ENCODE measurements at places on chromosomes 12 and 14. TPM values are rescaled to one million over a fixed set of nuclear protein-coding genes. Genes with fewer than 3 reads are reported as not detected.

- H3K4me3 ChIP-seq, result no peak overlapping the region
- H3K36me3 ChIP-seq, result no peaks in the 10 kb centered on the region
- DNase-seq, result no peak
- H3K27ac ChIP-seq, result no peak overlapping the region
- H3K27me3 ChIP-seq, result no peaks in the 10 kb centered on the region
- no peaks in the 10 kb centered on the region for H3K4me1 ChIP-seq
Measured at GRCh38 chr12:6418796-6419195, 26.0 kb upstream of the CD27 start.

DNA sequence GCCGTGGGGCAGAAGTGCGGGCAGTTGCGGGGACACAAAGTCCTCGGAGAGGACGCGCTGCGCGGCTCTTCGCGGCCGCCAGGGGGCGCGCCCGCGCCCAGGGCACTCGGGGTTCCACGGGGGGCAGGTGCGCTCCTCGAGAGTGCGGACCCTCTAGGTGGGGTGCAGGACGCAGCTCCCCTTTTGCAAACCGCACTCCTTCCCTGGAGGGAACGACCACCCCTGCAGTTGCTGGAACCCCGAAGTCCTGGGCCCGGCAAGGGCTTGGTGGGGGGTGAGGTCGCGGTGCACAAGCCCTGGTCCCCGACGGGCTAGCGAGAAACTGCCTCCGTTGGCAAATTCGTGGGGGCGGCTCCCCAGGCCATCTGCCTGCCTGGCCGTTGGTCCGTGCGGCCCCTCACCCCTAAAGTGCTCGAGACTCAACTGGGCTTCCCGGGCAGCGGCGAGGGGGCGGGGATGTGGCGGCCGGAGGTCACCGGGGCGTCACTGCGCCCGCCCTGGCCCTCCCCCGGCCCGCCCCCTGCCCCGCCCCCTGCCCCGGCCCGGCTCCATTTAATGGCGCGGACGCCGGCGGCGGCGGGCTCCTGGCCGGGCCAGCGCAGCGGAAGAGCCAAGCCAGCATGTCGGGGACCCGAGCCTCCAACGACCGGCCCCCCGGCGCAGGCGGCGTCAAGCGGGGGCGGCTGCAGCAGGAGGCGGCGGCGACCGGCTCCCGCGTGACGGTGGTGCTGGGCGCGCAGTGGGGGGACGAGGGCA lies at the start of gene ADSS1:
ADSS1 (plus strand) TSS at position 579 of the 756 bp plus-strand sequence; CDS start at position 621, 42 bp downstream.
- peak; percentile 86 for DNase-seq
- peak within 1 kb of the TSS; percentile 45 for H3K4me3 ChIP-seq
- H3K27ac ChIP-seq, result no peak within 1 kb of the TSS

GRCh38 chr14:38224338-38224737 lies 16.6 kb downstream of the SSTR1 start:
- no peak for DNase-seq
- H3K27ac ChIP-seq, result no peak overlapping the region
- H3K36me3 ChIP-seq, result no peaks in the 10 kb centered on the region
- no peaks in the 10 kb centered on the region for H3K27me3 ChIP-seq
- no peak overlapping the region for H3K4me3 ChIP-seq

- no peaks in the 10 kb centered on the region for H3K36me3 ChIP-seq
- H3K4me3 ChIP-seq, result no peak overlapping the region
- no peaks in the 10 kb centered on the region for H3K27me3 ChIP-seq
- no peak overlapping the region for H3K27ac ChIP-seq
- H3K4me1 ChIP-seq, result no peaks in the 10 kb centered on the region
Measured at GRCh38 chr12:6044082-6044481, 80.4 kb downstream of the VWF start.

The GLIPR1L1 gene
- total RNA-seq, result not detected

- peak; percentile 83 for DNase-seq
- no peak overlapping the region for H3K27ac ChIP-seq
- no peaks in the 10 kb centered on the region for H3K27me3 ChIP-seq
- H3K4me1 ChIP-seq, result no peaks in the 10 kb centered on the region
Measured at GRCh38 chr12:130161261-130162243, 712 bp upstream of the FZD10 start.

DNA sequence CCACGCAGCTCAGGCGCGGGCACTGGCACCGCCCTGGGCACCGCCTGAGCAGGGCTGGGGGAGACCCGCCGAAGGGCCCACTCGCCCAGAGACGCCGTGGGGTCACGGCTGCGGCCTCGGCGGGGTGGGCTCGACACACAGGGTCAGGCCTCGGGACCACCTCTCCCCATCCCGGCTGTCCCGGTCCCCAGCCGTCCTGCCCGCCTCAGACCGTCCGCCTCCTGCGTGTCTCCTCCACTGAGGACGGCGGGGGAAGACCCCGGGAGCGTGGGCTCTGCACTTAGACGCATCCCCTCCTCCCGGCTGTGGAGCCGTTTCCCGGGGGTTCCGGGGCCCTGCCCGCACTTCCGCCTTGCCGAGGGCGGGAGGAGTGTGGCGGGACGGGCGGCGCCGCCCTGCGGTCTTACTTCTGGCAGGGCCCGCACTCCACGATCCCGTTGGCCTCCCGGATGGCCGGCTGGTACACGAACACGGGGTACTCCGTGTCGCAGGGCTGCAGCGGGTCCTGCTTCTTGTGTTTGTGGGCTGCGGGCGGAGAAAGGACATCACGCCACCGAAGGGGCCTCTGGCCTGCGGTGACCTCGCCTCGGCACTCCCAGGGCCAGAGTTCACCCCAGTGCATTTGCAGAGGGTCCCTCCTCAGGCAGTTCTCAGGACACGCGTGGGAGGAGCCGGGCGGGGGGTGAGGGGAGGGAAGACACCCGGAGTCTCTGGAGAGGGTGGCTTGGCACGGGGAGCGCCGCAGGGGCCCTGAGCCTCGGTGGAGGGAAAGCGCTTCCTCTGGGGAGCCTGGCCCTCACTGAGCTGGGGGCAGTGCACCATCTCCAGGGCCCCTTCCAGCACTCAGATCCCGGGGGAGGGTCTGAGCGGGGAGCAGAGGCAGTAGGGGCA lies 23.1 kb upstream of the LRTM2 start:
- no peaks in the 10 kb centered on the region for H3K27me3 ChIP-seq
- no peaks in the 10 kb centered on the region for H3K4me1 ChIP-seq
- H3K4me3 ChIP-seq, result no peak overlapping the region
- no peak overlapping the region for H3K27ac ChIP-seq
- no peaks in the 10 kb centered on the region for H3K36me3 ChIP-seq
- peak; percentile 88 for DNase-seq

Data from aorta (tissue), 5 donors.